CD4-positive, alpha-beta T cell (primary cell): ENCODE measurements at places on chromosomes 6 and 20.

GRCh38 chr6:154359161-154359574, 2.6 kb upstream of the IPCEF1 start:
- no peak overlapping the region for H3K27ac ChIP-seq
- no peaks in the 10 kb centered on the region for H3K27me3 ChIP-seq
- H3K4me1 ChIP-seq, result no peaks in the 10 kb centered on the region
- H3K4me3 ChIP-seq, result peak overlapping the region; percentile 0
- DNase-seq, result no peak
- H3K36me3 ChIP-seq, result no peaks in the 10 kb centered on the region

- no peak for DNase-seq
- no peaks in the 10 kb centered on the region for H3K36me3 ChIP-seq
- H3K27ac ChIP-seq, result no peak overlapping the region
These were observed 160.6 kb upstream of the GGTLC1 start for GRCh38 chr20:24149175-24149574.

- peaks cover 4% of the 10 kb centered on the region for H3K4me1 ChIP-seq
- no peak overlapping the region for H3K27ac ChIP-seq
- H3K4me3 ChIP-seq, result no peak overlapping the region
- no peak for DNase-seq
- H3K36me3 ChIP-seq, result no peaks in the 10 kb centered on the region
- H3K27me3 ChIP-seq, result no peaks in the 10 kb centered on the region
These were observed 22.2 kb upstream of the TXLNB start for GRCh38 chr6:139313784-139314545.

DNA sequence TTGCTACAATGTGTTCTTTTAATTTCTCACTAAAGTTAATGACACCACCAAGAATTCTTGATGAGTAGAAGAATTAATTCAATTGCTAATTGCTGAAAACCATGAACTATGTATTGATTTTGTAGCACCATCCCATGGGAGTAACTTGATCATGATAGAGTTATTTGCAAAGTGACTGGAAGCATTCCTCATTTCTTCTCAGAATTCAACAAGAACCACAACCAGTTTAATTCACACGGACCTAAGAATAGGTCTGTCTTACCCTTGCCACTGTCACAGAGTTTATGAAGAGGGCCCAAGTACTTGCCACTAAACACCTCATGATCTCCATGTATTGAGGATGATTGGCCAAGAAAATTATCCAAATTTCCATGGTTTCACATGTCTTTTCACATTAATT, 222.2 kb downstream of the TMEM242 start:
- peaks cover 24% of the 10 kb centered on the region for H3K4me1 ChIP-seq
- H3K36me3 ChIP-seq, result peaks cover 8% of the 10 kb centered on the region
- H3K27me3 ChIP-seq, result no peaks in the 10 kb centered on the region
- H3K27ac ChIP-seq, result no peak overlapping the region
- DNase-seq, result no peak
- no peak overlapping the region for H3K4me3 ChIP-seq

DNA sequence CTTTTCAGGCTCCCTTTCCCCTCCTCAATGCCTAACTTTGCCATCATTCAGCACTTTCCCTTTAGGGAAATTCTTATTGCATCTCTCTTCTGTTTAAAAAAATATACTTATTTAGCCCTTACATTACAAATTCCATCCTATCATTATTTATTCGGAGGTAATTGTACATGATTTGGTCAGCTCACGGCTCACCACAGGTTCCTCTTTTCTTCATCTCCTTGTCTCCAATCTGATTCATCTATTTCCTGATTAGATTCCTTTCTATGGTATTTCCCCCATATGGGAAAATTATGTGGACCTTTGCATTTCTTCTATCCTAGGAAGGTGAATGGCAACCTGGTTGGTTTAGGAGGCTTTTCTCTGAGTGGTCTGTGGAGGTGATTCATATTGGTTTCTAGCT, 12.9 kb upstream of the EMILIN3 start:
- H3K4me3 ChIP-seq, result no peak overlapping the region
- no peaks in the 10 kb centered on the region for H3K4me1 ChIP-seq
- peaks cover 8% of the 10 kb centered on the region for H3K27me3 ChIP-seq
- no peak overlapping the region for H3K27ac ChIP-seq

DNA sequence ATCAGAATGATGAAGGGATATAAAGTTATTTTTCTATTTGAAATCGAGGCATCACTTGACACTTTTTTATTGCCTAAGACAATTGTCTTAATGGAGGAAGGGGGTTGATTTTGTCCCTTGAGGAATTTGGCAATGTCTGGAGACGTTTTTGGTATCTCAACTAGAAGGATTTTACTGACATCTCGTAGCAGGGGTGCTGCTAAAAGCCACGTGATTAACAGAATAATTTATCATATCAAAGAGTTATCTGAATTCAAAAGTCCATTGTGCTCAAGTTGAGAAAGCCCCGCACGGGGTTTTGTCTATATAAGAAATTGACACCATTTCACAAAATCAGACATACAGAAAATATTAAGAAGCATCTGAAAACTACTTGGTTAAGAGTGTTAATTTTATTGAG, 1.5 kb upstream of the TAAR6 start:
- peaks cover 9% of the 10 kb centered on the region for H3K27me3 ChIP-seq
- no peak for DNase-seq
- no peaks in the 10 kb centered on the region for H3K4me1 ChIP-seq
- H3K36me3 ChIP-seq, result no peaks in the 10 kb centered on the region
- H3K27ac ChIP-seq, result no peak overlapping the region

DNA sequence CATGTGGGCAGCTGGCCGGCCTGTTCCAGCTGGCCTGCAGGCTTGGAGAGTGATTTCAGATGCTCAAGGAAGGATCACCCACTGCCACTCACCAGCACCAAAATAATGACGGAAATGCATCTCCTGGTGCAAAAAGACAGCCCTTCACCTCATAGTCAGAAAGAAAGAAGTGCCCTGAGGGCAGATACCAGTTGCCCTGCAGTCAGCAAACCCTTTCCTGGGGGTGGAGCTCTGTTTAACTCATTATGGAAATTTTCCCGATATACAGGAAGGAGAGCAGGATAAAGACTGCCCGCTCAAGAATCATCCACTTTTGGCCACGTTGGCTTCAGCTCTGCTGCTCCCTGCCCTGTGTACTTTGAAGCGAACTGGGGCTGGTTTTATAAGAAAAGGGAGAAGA, 127.9 kb downstream of the GRM4 start:
- no peak for DNase-seq
- H3K27me3 ChIP-seq, result no peaks in the 10 kb centered on the region

DNA sequence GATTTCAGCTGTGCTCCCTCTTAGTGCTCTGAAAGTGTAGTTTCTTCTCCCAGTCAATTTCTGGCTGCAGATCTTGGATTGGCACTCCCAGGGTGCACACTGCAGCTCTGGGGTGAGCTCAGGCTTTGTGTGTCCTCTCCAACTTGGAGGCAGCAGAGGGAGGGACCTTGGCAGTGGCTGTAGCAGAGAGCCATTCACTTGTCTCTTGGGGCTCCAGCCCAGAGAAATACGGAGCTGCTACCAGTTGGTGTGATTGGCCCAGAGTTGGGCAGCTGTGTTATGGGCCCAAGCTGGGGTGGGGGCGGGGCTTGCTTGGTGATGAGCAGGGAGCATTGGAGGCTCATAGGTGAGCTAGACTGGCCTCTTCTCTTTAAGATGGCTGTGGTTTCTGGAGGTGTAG, 65.9 kb downstream of the KLHL32 start:
- H3K27me3 ChIP-seq, result no peaks in the 10 kb centered on the region
- DNase-seq, result no peak
- H3K27ac ChIP-seq, result no peak overlapping the region
- H3K4me1 ChIP-seq, result no peaks in the 10 kb centered on the region
- H3K36me3 ChIP-seq, result no peaks in the 10 kb centered on the region

DNA sequence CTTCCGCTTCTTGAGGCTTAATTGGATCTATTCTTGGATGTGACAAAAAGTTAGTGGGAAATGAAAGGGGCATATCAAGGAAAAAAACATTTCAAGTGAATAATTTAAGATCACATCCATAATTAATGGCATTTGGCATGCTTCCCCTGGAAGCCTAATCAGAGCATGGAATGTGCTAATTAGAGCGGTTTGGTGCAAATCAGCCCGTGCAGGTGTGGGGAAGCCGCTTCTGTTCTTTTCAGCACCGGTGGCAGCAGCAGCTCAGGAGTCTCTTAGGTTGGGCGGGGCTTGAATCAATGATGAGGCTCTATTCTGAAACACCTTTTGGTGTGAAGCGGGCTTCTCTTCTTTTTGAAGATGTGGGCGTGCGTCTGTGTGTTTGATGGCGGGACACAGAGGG, 301.2 kb downstream of the LRFN2 start:
- no peak overlapping the region for H3K4me3 ChIP-seq
- no peak overlapping the region for H3K27ac ChIP-seq
- no peaks in the 10 kb centered on the region for H3K36me3 ChIP-seq
- H3K27me3 ChIP-seq, result peaks cover 18% of the 10 kb centered on the region

DNA sequence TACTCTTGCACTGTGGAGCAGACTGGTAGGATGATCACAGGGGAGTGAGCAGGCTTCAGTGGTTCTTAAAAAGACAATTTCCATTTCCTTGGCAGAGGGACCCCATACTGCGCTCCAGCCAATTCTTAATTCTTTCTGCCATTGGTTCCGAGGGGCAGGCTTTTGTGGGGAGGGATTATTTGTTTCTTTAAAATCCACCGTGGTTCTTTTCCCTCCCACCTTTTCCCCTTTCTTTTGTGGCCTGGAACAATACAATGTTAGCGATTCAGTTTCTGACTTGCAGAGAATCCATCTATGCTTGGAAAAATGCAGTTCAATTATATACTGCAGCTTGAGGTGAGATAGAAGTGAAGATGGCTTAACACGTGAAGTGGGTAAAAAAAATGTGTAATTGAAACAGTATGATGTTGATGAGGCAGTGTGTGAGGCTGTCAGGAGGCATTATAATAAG, 379.0 kb upstream of the FLRT3 start:
- DNase-seq, result no peak
- no peaks in the 10 kb centered on the region for H3K36me3 ChIP-seq
- H3K27ac ChIP-seq, result no peak overlapping the region
- no peak overlapping the region for H3K4me3 ChIP-seq
- no peaks in the 10 kb centered on the region for H3K4me1 ChIP-seq
- H3K27me3 ChIP-seq, result no peaks in the 10 kb centered on the region

DNA sequence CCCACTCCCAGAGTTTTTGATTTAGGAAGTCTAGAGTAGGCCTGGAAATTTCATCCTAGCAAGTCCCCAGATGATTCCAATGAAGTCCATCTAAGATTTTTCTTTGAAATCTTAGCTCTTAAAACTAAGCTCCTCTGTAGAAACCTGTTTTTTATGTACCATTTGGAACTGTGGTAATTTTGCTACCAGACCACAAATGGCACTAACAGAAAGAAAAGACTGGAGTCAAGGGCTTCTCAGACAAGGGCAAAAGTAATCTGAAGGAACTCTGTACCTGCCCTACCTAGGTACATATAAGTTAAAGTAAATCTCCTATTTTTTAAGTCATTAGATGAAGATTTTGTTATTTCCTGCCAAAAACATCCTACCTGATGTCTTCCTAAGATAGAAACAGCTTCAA, 155.0 kb upstream of the HTR1E start:
- no peak overlapping the region for H3K27ac ChIP-seq
- H3K4me3 ChIP-seq, result no peak overlapping the region
- no peak for DNase-seq
- H3K4me1 ChIP-seq, result no peaks in the 10 kb centered on the region
- H3K27me3 ChIP-seq, result no peaks in the 10 kb centered on the region

- no peak overlapping the region for H3K4me3 ChIP-seq
- no peaks in the 10 kb centered on the region for H3K36me3 ChIP-seq
- no peaks in the 10 kb centered on the region for H3K27me3 ChIP-seq
- DNase-seq, result no peak
- H3K27ac ChIP-seq, result no peak overlapping the region
These were observed 207.7 kb downstream of the TBX18 start for GRCh38 chr6:84556541-84557335.

- no peak overlapping the region for H3K4me3 ChIP-seq
- peaks cover 3% of the 10 kb centered on the region for H3K4me1 ChIP-seq
- H3K36me3 ChIP-seq, result no peaks in the 10 kb centered on the region
- peak; percentile 64 for DNase-seq
- no peaks in the 10 kb centered on the region for H3K27me3 ChIP-seq
These were observed 88.5 kb downstream of the LY86 start for GRCh38 chr6:6676910-6677441.

DNA sequence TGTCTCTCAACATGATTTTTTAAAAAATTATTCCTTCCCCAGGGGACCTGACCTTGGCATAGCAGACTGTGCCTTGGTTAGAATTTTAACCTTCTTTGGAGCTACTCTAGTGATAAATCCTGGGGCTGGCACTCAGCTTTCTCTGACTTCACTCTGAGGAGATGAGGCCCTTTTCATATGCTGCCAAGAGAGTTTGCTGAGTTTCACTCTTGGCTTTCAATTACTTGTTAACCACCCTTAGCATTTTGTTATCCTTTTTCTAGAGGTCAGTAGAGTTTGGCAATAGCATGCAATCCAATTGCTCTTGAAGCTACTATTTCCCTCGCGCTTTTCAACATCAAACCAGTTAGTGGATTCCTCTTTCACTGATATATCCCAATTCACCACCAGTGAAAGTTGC, 920.3 kb downstream of the EYS start:
- H3K4me3 ChIP-seq, result no peak overlapping the region
- H3K4me1 ChIP-seq, result no peaks in the 10 kb centered on the region
- H3K27ac ChIP-seq, result no peak overlapping the region
- H3K36me3 ChIP-seq, result no peaks in the 10 kb centered on the region

DNA sequence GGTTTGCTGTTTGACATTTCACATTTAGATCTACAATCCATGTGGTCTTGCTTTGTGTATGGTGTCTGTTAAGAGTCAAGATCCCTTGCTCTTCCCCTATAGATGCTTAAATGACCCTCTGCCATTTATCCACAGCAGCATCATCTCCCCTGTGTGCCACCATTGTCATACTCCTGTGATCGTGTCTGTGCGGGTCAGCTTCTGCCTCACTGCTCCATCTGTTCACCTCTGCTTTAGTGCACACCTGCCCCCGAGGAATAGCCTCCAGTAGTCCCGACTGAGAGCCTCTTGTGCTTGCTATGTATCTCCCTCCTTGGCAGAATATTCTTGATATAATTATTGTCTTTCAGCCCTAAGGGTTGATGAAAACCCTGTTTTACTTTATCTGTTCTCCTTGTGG, 551.2 kb downstream of the CDH26 start:
- H3K36me3 ChIP-seq, result no peaks in the 10 kb centered on the region
- no peaks in the 10 kb centered on the region for H3K4me1 ChIP-seq
- H3K27me3 ChIP-seq, result no peaks in the 10 kb centered on the region
- H3K4me3 ChIP-seq, result no peak overlapping the region
- DNase-seq, result no peak
- H3K27ac ChIP-seq, result no peak overlapping the region

GRCh38 chr20:14951105-14951504, 613.7 kb upstream of the FLRT3 start:
- no peaks in the 10 kb centered on the region for H3K27me3 ChIP-seq
- no peak for DNase-seq
- no peaks in the 10 kb centered on the region for H3K36me3 ChIP-seq
- H3K27ac ChIP-seq, result no peak overlapping the region
